Activated naive CD4-positive, alpha-beta T cell treated with anti-CD3 and anti-CD28 coated beads, Interleukin-2, amount 10 ng/mL, durations not matched to agents 7 days and 5 days (primary cell): ENCODE measurements at places on chromosomes 3 and 15.

DNA sequence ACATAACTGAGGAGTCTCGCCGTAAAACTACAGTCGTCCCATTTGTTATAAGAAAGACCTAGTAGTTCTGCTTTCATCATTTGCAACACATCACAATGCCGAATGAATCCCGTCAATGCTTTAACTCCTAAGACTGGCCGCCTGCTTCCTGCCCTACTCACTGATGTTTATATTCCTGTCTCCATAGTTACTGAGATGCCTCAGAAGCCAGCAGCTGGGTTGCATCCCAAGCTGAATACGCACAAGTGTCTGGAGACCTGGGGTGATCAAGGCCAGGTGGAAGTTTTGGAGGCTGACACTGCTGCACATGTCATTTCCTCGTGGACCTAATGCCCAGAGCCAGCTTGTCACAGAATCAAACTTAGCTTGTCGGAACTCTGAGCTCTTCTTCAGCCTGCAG lies 95.2 kb upstream of the UBE2E1 start:
- no peaks in the 10 kb centered on the region for H3K36me3 ChIP-seq
- DNase-seq, result no peak
- H3K27ac ChIP-seq, result no peak overlapping the region
- no peaks in the 10 kb centered on the region for H3K4me1 ChIP-seq
- H3K27me3 ChIP-seq, result peaks cover 11% of the 10 kb centered on the region
- H3K4me3 ChIP-seq, result no peak overlapping the region

- no peak for DNase-seq
- H3K4me3 ChIP-seq, result no peak overlapping the region
- no peaks in the 10 kb centered on the region for H3K4me1 ChIP-seq
- H3K27me3 ChIP-seq, result no peaks in the 10 kb centered on the region
- no peaks in the 10 kb centered on the region for H3K36me3 ChIP-seq
Measured at GRCh38 chr15:37086120-37086519, 14.2 kb downstream of the MEIS2 start.

GRCh38 chr15:45393851-45394250 lies 15.5 kb upstream of the GATM start:
- no peak overlapping the region for H3K4me3 ChIP-seq
- H3K27me3 ChIP-seq, result peaks cover 13% of the 10 kb centered on the region
- no peaks in the 10 kb centered on the region for H3K36me3 ChIP-seq
- no peaks in the 10 kb centered on the region for H3K4me1 ChIP-seq
- no peak for DNase-seq

DNA sequence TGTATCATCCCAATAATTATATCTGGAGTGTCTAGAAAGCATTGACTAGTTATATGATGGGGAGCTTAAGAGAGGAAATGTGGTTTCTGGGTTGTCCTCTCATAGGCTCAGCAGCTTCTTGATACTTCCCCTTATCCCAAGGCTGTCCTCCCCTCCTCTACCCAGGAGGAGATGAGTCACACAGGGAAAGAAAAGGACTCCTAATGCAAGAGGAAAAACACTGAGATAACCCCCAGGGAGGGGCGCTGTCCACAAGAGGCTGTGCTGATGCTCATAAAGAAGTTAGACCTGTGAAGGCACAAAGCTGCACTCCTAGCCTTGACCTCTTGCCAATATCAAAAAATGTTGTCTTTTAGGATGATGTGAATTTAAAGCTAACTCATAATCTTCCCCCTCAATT lies 28.8 kb upstream of the GYG1 start:
- peaks cover 2% of the 10 kb centered on the region for H3K4me1 ChIP-seq
- peaks cover 20% of the 10 kb centered on the region for H3K27me3 ChIP-seq
- H3K36me3 ChIP-seq, result no peaks in the 10 kb centered on the region
- H3K27ac ChIP-seq, result no peak overlapping the region
- DNase-seq, result no peak

DNA sequence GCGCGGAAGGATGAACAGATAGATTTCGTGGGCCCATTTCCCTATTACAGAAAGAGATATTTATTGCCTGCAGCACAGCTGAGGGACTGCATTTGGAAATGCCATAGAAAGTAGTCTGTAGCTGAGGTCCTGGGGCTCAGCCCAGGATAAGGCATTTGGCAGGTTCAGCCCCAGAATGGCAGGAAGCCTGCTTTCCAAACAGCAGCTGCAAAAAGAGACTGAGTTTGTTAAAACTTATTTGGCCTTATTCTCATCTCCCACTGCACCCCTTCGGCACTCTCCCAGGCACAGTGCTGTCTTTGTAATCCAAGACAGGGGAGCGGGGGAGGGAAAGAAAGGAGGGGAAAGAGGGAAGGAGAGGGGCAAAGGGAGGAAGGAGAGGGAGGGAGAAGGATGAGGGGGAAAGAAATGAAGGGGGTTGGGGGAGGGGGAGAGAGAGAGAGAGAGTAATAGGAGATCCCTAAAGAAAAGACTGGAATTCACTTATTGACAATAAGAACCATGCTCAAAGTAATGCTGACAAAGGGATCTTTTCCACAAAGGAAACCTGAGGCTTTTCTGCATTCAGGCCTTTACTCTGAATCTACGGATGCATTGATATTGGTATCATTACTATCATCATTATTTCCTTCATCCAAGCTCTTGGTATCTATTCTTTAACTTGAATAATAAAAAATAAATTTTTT lies 94.0 kb upstream of the LRRN1 start:
- H3K36me3 ChIP-seq, result no peaks in the 10 kb centered on the region
- no peak overlapping the region for H3K4me3 ChIP-seq
- no peaks in the 10 kb centered on the region for H3K27me3 ChIP-seq
- no peak overlapping the region for H3K27ac ChIP-seq
- no peak for DNase-seq

- no peak for DNase-seq
- no peaks in the 10 kb centered on the region for H3K27me3 ChIP-seq
- H3K27ac ChIP-seq, result no peak overlapping the region
Measured at GRCh38 chr3:65026151-65026550, 338.4 kb upstream of the ADAMTS9 start.

DNA sequence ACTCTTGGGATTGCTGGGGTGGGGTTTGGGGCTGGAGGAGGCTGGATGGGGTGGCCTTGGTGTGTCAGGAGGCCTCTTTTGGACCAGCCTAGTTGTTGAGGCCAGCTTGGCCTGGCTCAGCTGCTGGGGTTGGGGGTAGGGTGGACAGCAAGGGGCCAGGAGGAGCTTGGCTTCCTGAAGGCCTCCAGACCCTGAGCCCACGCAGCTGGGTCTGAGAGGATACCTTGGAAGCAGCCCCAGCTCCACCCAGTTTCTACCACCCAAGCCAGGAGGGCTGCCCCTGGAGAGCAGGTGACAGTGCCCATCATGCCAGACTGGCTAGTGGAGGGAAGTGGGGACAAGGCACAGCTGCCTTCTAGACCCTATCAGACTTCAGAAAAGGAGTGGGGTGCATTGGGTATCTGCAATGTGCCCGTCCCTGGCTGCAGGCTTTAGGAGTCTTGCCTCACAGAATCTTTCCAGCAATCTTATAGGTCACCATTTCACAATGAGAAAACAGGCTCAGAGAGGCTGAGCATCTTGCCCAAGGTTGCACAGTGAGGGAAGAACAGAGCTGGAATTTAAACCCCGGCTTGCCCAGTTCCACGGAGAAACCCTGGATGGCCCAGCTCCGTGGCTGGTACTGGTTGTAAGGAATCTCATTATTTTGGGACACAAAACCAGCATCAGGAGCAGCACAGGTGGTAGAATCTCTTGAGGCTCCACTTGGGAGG lies 83.0 kb downstream of the LINGO1 start:
- H3K4me1 ChIP-seq, result no peaks in the 10 kb centered on the region
- peaks cover 19% of the 10 kb centered on the region for H3K27me3 ChIP-seq
- DNase-seq, result no peak
- H3K4me3 ChIP-seq, result no peak overlapping the region
- H3K36me3 ChIP-seq, result no peaks in the 10 kb centered on the region

- no peak for DNase-seq
- H3K27ac ChIP-seq, result no peak overlapping the region
- H3K4me1 ChIP-seq, result peaks cover 20% of the 10 kb centered on the region
- peaks cover 67% of the 10 kb centered on the region for H3K27me3 ChIP-seq
Measured at GRCh38 chr15:78617516-78617915, 3.3 kb downstream of the CHRNA3 start.

- no peaks in the 10 kb centered on the region for H3K4me1 ChIP-seq
- H3K27ac ChIP-seq, result no peak overlapping the region
- no peak for DNase-seq
Measured at GRCh38 chr3:77298417-77298816, 258.5 kb downstream of the ROBO2 start.

GRCh38 chr15:50860824-50861223 lies 47.7 kb upstream of the AP4E1 start:
- no peak for DNase-seq
- H3K4me3 ChIP-seq, result no peak overlapping the region
- H3K4me1 ChIP-seq, result no peaks in the 10 kb centered on the region
- no peak overlapping the region for H3K27ac ChIP-seq
- peaks cover 24% of the 10 kb centered on the region for H3K27me3 ChIP-seq

DNA sequence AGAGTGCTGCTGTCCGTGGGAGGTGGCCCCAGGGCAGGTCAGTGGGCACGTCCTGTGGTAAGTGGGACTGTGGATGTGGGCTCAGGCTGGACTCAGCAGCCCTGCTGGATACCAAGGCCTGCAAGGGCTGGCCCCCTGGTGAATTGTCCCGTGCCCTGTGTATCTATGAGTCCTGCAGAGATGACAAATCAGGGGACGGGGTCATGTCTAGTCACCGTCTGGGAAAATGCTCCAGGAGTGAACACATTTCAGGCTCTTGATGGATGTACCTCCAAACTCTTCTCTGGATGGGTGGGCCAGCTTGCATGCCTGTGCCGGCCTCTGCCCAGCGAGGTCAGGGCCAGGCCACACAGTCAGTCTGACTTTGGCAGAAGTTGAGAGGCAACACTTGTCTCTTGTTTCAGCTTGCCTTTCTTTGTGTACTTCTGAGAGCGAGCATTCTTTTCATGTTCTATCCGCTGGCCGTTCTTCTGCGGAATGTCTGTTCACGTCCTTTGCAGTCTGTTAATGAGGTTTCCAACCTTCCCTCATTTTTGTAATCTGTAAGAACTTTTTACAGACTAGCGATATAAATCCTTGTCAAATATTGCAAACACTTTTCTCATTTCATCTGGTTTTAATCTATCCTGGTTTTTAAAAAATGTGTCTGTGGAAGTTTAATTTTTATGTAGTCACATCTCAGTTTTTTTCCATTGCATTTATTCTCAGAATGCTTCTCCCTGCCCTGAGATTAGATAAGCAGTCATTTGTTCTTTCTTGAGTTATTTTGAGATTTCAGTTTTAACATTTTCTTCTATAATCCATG lies 11.4 kb upstream of the STAB1 start:
- no peaks in the 10 kb centered on the region for H3K27me3 ChIP-seq
- no peak overlapping the region for H3K4me3 ChIP-seq
- no peaks in the 10 kb centered on the region for H3K4me1 ChIP-seq
